ENCODE measurements at places on chromosomes 4 and X. TPM values are rescaled to one million over a fixed set of nuclear protein-coding genes. Genes with fewer than 3 reads are reported as not detected.

Gene HMGN5
- total RNA-seq = 0.76 TPM

Gene PRR32
- not detected for total RNA-seq

Gene PLXNB3
- total RNA-seq = 10.3 TPM

Gene MAGEC2
- not detected for total RNA-seq

Gene NSDHL
- total RNA-seq = 52.6 TPM

Gene ASB9
- total RNA-seq = 0.34 TPM

- no peak for DNase-seq
Observed at GRCh38 chr4:89364541-89364940, 56.9 kb upstream of the GPRIN3 start.

- DNase-seq = no peak
Observed at GRCh38 chrX:134801267-134801666, 143.0 kb upstream of the PLAC1 start.

DNA sequence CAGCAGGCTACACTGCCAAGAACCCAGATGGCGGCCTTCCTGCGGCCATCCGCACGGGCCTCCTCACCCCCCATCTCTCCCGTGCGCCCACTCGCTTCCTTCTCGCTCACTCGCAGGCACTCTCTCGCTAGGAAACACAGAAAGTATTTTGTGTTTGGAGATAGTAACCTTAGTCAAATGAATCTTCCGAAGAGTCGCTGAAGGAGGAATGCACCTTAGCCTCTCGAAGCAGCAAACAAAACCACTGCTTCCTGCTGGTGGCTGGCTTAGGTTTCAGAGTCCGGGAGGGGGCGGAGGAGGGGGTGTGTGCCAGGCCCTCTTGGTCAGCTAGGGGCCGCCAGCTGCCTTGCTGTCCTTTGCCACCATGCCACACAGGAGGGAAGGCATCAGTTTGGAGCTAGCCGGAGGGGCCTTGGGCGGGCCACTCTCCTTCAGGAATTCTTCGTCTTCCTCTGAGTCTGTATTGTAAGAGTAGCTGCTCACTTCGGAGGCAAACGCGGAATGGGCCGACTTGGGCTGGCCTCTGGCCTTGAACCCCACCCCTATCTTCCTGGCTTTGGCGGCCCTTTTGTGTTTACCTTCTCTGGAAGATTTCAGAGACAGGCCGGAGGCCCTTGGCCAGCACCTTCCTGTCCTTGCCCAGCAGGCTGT lies 73.2 kb upstream of the UCP1 start:
- peak; percentile 55 for DNase-seq

GRCh38 chrX:133745349-133745748 lies 240.0 kb downstream of the GPC3 start:
- DNase-seq = peak; percentile 21

DNA sequence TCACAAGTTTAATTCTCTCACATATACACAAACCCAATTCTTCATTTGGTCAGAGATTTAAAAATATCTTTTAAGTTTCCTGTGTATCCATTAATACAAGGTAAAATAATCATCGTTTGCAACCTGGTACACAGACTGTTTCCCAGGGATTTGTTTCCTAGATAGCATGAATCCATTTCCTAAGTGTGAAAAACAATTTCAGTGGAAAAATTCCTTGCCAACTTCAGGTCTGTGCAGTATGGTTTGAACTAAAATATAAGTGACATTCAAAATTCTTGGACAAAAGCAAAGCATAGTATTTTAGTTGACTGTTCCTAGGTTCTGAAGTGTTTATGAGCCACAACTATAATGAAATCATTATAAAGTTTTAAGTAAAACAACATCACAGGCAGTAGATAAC lies 24.4 kb downstream of the NAF1 start:
- DNase-seq = no peak

- DNase-seq = peak; percentile 29
Observed at GRCh38 chr4:154329268-154329868, 162.2 kb downstream of the DCHS2 start.

DNA sequence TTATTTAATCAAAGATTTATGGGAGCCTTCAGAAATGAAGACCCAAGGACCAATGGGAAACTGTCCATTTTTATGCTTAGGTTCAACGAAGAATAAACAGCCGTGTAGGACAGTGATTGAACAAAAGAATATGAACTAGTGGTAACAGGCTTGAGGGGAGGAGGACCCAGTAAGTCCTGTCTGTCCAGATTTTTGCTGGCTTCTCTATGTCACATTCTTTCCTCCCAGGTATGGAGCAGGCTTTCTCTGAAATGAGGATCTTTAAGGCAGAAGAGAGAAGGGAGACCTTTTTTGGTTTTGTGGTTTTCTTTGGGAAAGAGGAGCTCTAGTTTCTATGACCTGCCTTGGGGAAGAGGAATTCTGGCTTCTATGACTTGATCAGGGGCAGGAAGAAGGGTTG lies 74.1 kb downstream of the BANK1 start:
- DNase-seq = peak; percentile 25

DNA sequence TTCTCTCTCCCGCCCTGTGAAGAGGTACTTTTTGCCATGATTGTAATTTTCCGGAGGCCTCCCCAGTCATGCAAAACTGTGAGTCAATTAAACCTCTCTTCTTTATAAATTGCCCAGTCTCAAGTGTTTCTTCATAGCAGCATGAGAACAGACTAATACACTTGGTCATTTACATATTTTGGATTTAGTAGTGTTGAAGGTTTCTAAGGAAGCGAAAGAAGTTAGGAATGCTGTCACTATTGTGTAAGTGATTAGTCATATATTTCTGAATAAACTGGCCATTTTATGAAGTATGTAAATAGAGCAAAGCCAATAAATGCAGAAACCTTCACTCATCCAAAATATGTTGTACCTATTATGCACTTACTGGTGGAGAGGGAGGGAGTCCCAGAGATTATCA lies 34.4 kb upstream of the GK2 start:
- DNase-seq = no peak

DNA sequence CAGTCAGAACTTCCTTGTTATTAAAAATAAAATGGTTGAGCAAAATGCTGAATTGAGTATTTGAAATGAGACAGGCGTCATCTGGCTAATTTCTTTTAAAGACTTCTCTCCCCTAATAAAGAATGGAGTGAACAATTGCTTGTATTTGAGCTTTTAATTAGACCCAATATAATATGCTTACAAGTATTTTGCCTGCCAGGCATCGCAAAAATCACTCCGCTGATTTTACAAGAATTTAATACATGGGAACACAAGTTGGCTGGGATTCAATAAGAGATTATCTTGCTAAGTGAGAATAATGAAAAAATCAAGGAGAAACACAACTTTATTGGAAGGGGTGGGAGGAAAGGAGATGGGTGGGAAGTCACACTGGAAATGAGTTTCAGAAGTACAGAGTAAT lies 52.3 kb downstream of the KLF3 start:
- DNase-seq = no peak

DNA sequence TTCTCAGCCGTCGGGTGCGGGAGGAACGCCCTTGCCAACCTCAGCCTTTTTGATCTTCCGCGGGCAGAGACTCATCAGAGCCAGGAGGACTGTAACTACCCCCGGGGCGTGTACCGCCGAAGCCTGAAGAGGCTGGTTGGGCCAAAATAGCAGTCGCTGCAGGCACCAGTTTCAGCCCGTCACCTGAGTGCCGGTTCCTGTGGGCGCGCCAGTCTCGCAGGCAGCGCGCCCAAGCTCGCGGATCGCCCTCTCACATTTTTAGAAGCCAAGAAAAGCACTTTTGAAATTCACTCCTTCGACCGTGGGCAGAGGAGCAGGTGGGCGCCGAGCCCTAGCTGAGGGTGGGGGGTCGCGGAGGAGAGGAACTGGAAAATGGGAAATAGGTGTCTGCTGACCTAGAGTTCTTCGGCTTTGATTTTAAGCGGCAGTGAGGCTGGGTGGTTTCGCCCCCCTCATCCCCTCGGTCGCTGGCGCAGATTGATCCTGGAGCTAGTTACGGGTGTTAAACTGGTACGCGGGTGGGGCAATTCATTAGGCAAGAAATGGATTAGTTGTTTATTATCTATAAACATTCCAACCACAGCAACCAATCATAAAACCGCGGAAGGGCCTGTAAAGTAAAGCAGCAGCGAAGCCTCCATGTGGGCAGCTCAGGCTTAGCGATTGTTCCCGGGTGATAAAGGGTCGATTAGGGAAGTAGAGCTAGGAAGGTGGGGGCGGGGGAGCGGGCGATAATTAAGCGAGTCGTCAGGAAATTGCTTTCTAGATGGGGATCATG lies 69.2 kb downstream of the FBXO8 start:
- no peak for DNase-seq

GRCh38 chr4:176780995-176781738 lies 11.6 kb downstream of the VEGFC start:
- DNase-seq = no peak

DNA sequence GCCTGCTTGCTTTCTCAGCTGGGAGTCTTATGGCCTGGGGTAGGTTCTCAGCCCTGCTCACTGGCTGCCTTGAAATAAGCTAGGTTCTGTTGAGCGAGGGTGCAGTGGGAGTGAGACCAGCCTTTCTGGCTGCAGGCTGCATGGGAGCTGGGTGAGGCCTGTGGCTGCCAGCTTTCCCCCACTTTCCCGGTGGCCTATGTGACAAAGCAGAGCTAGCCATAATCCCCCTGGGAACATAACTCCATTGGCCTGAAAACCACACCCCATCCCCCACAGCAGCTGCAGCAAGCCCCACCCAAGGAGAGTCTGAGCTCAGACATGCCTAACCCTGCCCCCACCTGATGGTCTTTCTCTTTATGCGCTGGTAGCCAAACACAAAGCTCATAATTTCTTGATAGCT lies 118.9 kb downstream of the KLHL4 start:
- no peak for DNase-seq

DNA sequence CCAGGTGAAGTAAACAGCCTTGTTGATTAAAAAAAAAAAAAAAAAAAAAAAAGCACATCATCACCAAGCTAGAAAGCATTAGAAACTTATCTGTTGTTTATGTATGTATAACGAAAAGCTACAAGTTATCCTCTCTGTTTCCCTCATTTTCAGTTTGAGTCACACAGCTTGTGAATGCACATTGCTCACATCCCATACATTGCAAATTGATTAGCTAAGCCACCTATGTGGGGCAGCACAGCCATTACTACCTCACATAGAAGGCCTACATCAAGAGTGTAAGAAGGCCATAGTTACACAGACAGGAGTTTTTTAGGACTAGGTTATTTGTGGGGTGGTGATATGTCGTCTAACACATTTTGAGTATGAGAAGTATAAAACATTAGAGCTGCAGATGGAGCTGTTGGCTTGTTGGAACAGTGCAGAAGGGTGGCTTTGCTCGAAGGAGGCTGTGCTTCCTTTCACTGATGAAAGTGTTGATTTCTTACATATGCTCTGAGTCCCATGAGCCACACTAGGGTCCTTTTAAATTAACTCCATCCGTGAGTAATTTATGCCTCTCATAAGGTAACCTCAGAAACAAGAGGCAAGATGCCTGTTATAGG lies 431.6 kb downstream of the GABRG1 start:
- DNase-seq = no peak

DNA sequence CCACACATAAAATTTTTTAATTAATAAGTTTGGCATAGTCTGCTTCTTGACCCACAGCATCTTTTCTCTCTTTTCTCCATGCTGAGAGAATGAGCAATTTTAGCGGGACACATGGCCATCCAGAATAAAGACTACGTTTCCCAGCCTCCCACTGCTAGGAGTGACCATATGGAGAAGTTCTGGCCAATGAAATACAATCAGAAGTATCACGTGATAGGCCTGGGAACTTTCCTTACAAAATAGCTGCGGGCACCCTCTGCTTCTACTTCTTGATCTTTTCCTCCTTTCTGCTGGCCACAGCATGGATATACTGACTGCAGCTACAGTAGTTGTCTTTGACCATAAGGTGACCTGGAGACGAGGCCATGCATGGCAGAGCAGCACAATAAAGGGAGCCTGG lies 348.0 kb downstream of the BCOR start:
- DNase-seq = no peak
